ENCODE measurements at places on chromosomes 5 and 9.

- DNase-seq = no peak
These were observed 54.7 kb downstream of the DPYSL3 start for GRCh38 chr5:147454996-147455677.

DNA sequence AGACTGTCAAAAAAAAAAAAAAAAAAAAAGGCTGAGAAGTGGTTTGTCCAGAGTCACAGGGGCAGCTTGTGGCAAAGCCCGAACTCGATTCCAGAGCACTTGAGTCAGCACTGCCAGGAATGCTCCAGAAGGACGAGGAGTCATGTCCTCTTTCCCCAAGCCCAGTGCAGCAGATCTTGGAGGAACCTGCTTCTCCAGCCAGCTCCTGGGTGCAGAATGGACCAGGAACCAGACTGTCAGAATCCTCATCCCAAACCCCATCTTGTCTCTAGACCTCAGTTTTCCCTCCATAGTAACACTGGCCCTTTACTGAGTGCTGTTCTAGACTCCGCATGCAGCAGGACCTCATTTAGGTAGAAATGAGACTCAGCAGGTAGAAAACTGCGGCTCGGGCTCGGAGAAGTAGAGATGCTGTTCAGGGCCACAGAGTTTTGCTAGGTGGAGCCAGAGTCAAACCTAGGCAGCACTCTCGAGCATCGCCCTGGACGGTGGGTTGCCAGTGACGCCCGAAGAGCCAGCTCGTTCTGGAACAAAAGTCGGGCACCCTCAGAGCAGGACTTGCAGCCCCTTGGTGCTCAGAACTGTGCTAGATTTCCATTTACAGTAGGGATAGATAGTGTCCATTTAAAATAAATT, 15.4 kb downstream of the CD74 start:
- DNase-seq = no peak

DNA sequence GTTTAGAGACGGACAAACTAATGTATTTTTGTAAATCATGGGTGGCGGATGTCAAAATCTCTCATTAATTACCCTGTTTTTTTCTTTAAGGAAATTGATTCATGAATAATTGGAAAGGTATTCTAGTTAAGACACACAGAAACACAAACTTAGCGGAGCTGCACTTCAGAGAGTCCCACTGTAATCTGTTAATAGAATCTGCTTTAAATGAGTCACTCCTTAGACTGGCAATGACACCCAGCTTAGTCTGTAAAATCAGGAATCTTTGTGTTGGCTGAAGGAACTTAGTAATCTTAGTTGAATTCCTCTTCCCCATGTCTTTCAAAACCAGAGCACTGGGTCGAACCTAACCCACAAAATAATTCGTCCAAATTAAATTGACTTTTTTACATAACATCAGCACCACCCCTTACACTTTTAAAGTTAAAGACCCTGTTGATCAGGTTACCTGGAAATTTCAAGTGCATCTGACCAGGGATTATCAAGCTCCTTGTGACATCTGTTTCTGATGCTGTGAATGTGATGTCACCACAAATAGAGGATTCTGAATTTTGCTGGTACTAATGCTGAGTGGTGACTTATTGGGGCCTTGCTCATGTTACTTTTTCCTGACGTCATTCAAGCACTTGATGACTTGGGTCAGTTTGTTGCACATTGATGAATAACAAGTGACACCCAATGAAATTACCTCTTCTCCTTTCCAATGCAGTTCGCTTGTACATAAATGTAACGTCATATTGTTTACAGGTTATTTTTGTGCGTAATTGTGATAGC, 313.6 kb downstream of the KCTD16 start:
- DNase-seq = no peak

GRCh38 chr9:120490888-120491595, 88.9 kb downstream of the CDK5RAP2 start:
- peak; percentile 48 for DNase-seq

DNA sequence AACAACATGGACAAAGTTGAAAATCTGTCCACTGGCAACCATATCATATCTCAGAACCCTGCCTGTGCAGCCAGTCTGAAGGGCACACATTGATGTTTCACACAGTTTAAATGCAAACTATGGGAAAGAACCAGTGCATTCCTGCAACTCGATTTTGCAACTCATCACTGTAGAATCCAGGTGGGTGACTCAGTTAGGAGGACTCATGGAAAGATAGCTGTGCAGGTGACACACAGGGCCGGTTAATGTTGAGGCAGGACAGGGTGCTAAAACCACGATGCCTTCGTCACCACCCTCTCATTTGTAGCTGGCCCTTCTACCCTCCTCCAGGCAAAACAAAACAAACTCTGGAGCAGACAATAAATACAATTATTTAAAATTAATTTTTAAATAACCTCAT, 62.8 kb downstream of the TLE1 start:
- DNase-seq = no peak

DNA sequence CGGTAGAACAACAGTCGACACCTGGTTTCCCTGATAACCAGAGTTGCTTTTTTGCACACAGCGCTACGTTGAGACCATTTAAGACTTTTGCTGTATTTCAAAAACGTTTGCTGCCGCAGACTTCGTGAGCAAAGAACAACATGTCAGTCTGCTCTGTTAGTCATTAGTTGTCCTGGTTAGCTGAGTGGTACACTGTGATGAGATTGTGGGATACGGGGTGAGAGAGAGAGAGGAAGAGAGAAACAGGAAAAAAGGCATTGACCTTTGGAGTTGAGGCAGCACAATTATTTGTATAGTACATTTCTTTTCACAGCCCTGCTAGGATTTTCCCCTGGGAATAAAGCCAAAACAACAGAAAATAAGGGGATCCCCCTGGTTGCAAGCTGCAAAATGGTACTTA, 306.1 kb upstream of the WWC1 start:
- no peak for DNase-seq

- no peak for DNase-seq
These were observed 559.6 kb upstream of the ACO1 start for GRCh38 chr9:31824860-31825259.

- DNase-seq = peak; percentile 41
These were observed 8.6 kb downstream of the C9orf72 start for GRCh38 chr9:27564670-27565069.

GRCh38 chr9:108466304-108466703, 389.5 kb downstream of the ACTL7B start:
- DNase-seq = no peak

DNA sequence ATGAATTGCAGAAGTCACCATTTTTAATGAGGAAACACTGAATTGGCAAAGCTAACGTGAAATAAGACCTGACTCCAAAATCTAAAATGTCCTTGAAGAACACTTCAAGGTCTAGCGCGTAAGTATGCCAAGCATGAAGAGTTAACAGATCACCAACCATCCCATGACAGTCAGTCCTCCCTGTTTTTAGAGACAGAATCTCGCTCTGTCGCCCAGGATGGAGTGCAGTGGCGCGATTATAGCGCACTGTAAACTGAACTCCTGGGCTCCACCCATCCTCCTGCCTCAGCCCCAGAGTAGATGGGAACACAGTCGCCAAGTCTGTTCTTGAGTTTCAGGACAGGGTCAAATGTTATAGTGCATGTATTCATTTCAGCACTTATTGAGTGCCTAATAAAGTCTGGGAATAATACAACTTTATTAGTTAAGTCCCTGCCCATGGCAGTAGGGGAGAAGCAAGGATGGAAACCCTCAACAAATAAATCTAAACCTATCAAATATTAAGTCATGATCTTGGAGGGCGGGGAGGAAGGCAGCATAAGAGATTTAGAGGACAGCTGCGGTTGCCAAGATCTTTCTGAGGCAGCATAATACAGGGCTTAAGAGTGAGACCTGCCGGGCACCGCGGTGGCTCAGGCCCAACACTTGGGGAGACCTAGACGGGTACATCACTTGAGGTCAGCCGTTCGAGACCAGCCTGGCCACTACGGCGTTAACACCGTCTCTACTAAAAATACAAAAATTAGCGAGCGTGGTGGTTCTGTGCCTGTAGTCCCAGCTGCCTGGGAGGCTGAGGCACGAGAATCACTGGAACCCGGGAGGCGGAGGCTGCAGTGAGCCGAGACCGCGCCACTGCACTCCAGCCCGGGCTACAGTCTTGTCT, 1.1 kb downstream of the ATPSCKMT start:
- DNase-seq = no peak

- DNase-seq = no peak
These were observed 597.2 kb downstream of the LRRC70 start for GRCh38 chr5:63175850-63176249.

DNA sequence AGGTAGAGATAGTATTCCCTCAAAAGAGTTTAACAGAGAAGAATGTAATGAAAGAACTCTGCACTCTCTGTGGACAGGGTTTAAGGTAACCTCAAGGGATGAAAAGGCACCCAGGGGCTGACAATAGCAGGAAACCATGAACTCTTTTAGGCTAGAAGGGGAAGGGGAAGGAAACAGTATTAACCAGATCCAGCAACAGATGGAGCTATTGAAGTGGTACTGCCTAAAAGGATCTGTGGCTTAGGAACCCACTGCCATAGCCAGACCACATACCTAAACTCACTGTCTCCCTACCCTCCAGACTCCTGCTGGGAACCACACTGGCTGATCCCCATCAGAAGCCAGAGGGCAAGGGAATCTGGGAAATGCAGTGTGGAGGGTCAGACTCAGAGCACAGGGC, 35.5 kb downstream of the PLGRKT start:
- no peak for DNase-seq

GRCh38 chr9:77453825-77454647, 194.1 kb downstream of the GNA14 start:
- peak; percentile 35 for DNase-seq

DNA sequence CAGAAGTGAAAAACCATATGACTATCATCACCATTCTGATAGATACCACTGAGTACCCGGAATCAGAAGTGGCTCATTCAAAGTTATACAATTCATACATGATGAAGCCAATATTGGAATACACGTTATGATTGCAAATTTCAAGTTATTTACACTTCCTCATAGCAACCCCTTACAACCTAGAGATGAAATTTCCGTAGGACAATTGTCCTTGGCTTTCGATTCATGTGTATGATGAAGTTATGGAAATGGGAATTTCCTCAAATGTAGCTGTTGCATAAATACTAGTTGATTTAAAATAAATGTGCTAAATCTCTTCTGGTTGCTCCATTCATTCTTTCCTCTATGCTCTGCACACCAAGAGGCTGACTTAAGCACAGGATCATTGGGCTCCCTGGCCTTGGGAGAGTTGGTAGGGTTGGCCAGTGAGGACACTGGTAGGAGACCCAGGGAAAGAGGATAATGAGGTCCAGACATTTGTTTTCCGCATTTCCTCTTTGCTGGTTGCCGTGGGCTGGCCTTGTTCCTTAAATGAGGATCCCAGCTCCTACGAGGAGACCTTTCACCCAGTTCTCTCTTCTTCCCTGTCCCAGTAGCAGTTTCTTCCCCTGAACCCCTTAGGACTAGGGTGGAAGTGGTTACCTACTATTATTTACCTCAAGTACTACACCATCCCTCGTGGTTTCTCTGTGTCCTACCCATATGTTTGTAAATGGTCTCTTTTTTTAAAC, 90.3 kb downstream of the ZNF474 start:
- DNase-seq = no peak

DNA sequence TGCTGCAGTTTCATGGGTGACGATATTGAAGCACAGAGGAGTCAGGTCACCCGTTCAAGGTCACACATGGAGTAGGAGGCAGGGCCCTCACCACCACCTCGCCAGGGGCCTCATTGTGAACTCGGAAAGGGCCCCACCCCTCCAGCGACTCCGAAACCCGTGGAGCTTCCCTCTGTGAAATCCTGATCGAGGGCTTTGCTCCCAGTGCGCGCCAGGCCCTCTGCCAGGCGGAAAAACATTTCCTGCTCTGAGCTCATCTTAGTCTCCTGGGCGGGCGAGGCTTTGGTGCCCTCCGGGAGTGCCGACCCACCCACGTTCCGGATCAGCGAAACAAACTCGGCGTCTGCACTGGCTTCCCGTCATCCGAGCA, 75.0 kb upstream of the FCN1 start:
- DNase-seq = no peak

DNA sequence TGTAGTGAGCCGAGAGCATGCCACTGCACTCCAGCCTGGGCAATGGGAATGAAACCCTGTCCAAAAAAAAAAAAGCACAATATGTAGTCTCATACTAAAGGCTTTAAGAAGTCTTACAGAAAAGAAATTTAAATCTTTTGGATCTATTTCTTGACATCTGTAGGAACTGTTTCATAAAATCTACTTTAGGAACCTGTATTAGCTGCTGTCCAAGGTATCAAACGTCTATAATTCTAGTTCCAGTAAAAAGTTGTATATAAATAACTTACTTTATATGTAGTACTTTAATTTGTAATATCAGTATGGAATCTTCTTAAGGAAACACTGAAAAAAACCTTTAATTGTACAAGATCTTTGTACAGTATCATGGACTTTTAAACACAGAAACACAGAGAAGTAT, 106.8 kb upstream of the RASGRF2 start:
- DNase-seq = no peak

DNA sequence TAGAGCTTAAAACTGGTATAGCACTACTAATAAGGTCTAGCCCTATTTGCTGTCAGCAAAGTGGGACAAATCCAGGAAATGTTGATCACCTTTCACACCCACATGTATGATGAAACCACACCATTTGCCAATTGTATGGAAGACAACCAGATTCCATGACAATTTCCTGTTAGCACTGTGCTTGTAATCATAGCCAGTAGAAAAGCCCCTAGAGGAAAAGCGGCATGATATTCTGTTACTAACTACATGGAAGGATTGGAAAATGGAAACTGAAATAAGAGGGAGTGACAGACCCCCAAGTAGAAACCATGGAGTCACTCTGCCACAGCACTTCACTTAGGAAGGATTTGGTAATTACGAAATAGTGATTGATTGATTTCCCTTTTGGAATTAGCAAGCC, 923 bp downstream of the SPATA6L start:
- no peak for DNase-seq

GRCh38 chr5:150774145-150774544, 4.4 kb upstream of the SMIM3 start:
- no peak for DNase-seq

DNA sequence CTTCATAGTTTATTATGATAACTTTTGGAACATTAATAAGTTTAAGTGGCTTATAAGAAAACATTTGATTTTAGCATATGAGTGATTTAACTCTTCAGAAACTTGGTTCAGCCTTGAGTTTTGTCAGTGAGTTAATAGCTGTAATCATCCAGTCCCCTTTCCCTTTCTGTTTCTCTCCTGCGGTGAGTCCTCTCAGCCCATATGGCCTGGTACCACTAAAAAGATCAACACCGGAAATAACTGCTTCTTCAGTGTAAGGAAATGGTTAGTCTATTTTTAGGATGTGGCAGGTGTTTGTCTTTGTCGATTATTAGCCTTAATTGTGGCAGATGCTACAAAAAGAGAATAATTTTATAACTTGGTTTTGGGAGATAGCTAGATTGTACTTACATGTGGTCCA, 120.2 kb upstream of the GRHPR start:
- DNase-seq = no peak

GRCh38 chr5:127876384-127876783, 173.2 kb downstream of the CCDC192 start:
- no peak for DNase-seq

GRCh38 chr9:13675638-13676000, 396.1 kb upstream of the MPDZ start:
- DNase-seq = no peak
